Activated CD8-positive, alpha-beta T cell treated with anti-CD3 and anti-CD28 coated beads, Interleukin-2, amount 10 ng/mL, durations not matched to agents 7 days and 5 days (primary cell): ENCODE measurements at places on chromosomes 6 and 20. TPM values are rescaled to one million over a fixed set of nuclear protein-coding genes. Genes with fewer than 3 reads are reported as not detected.

Gene SNRNP48
- total RNA-seq, result 19.7 TPM

Gene SLC17A9
- total RNA-seq, result 69.7 TPM

Gene MYH7B
- total RNA-seq, result 0.13 TPM

Gene GUCA1A
- not detected for total RNA-seq

Gene TAGAP
- total RNA-seq, result 67.0 TPM

Gene ULBP2
- total RNA-seq, result 0.40 TPM

Gene HRH3
- total RNA-seq, result not detected

Gene USP49
- 7.8 TPM for total RNA-seq

Gene NKAIN4
- not detected for total RNA-seq

Gene SLC17A1
- total RNA-seq, result not detected

Gene MTG2
- 34.4 TPM for total RNA-seq

Gene CLPSL1
- not detected for total RNA-seq
